ENCODE measurements at places on chromosomes 5 and 9.

- no peak for DNase-seq
Observed at GRCh38 chr5:133679534-133679933, 67.2 kb upstream of the FSTL4 start.

DNA sequence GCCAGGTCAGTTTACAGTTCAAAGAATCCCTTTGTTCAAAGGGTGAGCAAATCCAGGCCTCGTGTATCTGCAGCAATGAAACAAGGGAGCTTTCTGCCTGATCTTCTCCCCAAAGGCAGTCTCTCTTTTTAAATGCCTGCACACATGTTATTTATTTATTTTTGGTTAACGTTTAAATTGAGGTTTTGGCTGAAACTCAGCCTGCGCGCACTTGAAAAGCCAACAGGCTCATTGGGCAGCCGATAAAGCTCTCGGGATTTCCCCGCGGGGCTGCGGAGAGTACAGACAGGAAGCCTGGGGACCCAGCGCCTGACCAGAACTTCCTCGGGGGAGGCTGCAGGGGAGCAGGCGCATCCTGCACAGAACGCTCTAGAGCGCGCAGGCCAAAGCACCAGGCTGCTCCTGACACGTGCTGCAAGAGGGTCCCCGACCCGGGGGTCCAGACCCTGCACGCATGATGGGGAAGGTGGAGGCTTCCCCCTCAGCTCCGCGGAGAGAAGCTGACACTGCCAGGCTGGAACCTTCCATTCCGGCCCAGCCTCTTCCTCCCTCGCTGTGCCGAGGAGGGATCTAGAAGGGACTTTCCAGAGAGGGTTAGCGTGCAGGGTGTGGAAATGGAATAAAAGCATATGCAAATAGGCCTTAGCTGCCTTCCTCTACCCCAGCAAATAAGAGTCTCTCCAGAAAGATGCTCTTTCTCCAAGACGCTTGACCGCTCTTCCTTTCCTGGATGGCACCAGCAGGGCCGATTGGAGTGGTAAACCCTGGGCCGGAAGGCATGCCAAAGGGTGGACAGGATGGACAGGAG is 46.1 kb downstream of the PTTG1 start:
- DNase-seq = peak; percentile 71

- DNase-seq = no peak
Observed at GRCh38 chr5:73994963-73995362, 369.0 kb downstream of the ARHGEF28 start.

GRCh38 chr5:147616421-147616820 is 106.6 kb upstream of the DPYSL3 start:
- DNase-seq = no peak

DNA sequence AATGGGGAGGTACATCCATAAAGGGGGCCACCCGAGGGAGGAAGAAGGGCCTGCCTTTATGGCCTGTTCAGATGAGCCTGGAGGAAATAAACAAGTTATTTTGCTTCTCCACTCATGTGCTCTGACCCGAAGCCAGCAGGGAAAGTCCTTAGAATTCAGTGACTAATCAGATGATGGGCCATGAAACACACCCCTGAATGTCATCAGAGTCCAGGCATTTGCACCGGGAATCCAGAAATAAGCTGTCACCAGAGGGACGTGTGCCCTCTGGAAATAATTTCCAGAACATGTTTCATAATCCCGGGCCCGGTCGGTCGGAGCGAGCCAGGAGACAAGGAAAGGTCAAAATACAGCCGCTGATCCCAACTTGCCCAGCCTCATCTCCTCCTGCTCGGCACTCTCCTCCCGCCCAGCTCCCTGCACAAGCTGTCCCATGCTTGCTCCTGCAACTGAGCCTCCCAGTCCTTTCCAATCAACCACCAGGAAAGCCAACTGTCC is 73.6 kb upstream of the ZNF622 start:
- DNase-seq = no peak

- DNase-seq = no peak
Observed at GRCh38 chr5:164336906-164337305, 831.5 kb downstream of the MAT2B start.

DNA sequence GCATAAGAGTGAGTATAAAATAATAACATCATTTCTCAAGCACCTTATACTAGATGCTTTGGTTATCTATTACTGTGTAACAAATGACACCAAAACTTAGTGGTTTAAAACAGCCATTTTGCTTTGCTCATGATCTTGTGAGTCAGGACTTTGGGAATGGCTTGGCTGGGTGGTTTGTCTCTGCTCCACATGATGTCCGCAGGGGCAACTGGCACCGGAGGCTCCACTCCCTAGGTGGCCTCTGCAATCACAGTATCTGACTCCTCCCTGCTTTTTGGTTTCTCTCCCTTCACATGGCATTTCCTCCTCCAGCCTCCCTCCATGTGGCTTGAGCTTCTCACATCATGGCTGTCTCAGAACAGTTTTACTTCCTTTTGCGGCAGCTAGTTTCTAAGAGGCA is 259.5 kb downstream of the GAS1 start:
- no peak for DNase-seq

DNA sequence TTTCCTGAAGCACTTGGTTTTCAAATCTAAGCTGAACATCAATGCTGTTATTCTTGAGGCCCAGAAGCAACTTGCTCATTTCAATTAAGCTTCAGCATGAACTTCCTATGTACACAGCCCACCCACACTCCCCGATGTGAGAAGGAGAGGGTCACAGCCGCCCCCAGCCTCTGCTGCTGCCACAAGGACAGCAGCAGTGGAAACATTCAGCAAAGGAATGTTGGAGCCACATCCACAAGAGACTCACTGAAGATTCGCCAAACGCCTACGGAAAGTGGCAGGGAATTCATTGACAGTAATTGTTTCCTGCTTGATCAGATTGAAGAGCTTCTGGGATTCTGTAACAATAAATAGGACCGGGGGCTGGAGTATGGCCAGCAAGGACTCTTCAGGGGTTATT is 2.9 kb downstream of the TGFBI start:
- DNase-seq = no peak

DNA sequence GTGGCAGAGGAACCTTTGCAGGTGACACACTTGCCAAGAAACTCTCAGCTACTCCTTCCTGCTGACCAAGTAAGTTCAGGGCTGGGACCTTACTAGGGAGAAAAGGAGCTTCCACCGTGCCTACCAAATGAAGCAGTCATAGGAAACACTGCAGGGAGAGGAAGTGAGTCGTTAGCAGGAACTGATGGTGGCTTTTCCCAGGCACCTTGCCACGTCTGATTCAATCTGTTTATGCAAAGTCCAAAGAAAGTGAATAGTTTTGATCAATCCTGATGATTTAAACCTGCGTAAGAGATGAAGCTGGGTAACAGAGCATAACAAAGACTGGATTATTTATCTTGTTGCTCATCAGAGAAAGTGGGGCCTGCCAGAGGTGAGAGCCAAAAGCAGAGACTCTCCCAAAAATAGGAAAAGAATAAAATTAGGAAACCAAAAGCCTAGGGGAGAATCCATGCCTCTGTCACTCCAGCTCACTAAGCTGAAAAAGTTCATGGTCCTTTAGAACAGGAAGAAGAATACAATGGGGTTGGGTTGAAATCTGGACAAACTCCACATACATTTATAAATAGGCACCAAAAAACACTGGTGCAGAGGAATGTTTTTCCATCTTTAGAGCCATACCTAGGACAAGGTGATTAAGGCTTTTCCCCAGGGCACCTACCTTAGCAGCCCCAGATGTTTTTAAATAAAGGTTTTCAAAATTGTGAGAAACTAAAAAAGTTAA is 9.3 kb upstream of the PFDN1 start:
- no peak for DNase-seq

Measured in activated naive CD4-positive, alpha-beta T cell treated with anti-CD3 and anti-CD28 coated beads, Interleukin-2, amount 50 U/mL, for 72 hours (primary cell).